ENCODE measurements at places on chromosomes 1 and 21. TPM values are rescaled to one million over a fixed set of nuclear protein-coding genes. Genes with fewer than 3 reads are reported as not detected.

The NBPF4 gene
- not detected for polyA plus RNA-seq

The OTUD3 gene
- polyA plus RNA-seq: 3.0 TPM

The AK5 gene
- 0.67 TPM for polyA plus RNA-seq

The MIXL1 gene
- 2.2 TPM for polyA plus RNA-seq

The IARS2 gene
- 48.1 TPM for polyA plus RNA-seq

- no peak for DNase-seq
Measured at GRCh38 chr1:184462990-184463389, 76.2 kb downstream of the C1orf21 start.

GRCh38 chr1:19793360-19794046 is 6.2 kb downstream of the TMCO4 start:
- no peak for DNase-seq

DNA sequence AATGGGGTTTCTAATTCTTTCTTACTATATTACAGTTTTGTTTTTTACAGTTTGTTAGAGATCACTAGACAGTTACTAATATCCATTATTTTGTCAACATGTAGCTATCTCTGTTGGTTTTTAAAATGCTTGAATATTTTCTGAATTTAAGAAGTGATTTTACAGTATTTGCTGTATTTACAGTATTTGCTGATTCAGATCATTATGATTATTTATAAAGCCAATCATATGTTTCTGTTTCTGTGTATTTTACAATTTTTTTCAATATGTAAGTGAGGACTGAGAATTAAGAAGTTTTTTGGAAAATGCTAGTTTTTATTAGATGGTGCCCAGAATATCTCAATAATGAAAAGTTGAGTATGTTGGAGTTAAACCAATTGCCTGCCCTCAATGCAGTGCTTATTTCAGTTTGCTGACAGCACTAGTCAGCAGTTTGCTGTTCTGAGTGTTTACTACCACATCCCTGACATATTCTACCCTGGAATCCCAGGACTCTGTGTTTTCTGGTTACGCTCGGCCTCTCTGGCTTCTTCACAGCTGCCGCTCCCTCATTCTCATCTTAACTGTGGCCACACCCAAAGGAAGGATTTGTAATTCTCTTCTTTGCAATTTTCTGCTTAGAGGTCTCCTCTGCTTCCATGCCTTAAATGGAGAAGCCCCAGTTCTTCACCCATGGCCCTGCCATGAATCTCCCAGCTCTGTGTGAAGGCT is 68.0 kb upstream of the BACH1 start:
- no peak for DNase-seq

- no peak for DNase-seq
Measured at GRCh38 chr1:15219280-15220023, 27.6 kb upstream of the FHAD1 start.

DNA sequence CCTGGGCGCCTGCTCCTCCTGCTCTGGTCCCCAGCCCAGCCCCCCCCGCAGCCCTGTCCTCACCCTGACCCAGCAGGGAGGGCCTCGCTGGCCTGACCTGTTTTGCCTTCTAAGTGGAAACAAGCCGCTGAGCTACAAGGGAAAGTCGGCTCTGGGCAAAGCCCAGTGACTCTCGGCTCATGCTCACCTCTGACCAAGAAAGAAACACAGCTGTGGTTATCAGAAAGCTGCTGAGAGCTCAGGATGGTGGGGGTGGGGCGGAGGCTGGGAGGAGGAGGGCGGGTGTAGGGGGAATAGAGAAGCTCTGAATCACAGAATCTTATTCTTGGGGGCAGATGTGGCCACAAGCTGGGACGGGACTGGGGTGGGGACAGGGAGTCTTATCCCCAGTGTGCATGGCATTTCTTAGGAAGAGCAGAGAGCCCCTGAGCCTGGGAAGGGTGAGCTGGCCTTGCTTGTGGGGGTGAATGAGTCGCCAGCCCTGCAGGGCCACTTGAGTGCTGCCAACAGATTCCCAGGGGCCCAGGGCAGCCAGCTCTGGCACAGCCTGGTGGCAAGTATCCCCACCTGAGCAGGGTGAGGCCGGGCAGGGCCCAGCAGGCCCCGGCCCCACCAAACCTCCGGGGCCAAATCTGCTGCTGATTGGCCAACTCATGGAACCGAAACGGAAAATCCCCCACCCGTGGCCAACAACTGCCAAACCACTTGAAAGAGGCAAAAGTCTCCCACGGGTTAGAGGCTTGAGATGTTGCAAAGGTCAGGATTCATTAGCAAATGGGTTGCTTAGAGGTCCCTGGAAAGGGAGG is 120.6 kb downstream of the SPSB1 start:
- DNase-seq: peak; percentile 88

GRCh38 chr1:44073528-44073927 is 42.3 kb upstream of the SLC6A9 start:
- DNase-seq: no peak

DNA sequence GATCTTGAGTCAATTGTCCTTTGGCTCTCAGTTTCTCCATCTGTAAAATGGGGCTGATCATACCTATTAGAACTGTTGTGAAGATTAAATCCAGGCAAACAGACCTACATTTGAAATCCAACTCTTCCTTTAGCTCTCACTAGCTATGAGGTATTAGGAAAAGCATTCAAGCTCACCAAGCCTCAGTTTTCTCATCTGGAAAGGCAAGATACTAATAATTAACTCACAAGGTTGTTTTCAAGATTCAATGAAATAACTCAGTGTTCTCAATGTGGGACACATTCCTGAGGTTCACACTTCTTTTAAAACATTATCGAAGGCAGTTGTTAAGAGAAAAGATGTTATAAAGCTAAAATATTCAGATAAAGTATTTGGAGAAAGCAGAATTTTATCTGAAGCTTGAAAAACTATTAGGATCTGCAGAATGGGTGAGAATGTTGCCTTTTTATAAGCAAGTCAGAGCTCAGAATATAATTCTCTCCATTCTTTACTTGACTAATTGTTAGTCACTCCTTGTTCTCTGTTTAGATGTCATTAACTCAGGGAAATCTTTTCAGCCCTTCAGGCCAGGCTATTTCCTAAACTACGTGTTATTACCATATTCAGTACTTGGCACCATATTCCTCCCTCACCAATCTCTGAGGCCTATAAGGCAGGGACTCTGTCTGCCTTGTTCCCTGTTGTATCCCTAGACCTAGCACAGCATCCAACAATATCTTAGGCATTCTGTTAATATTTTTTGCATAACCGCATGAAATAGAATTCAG is 72.0 kb upstream of the VAV3 start:
- no peak for DNase-seq

- DNase-seq: no peak
Measured at GRCh38 chr1:32346532-32347157, 10.6 kb upstream of the MARCKSL1 start.

DNA sequence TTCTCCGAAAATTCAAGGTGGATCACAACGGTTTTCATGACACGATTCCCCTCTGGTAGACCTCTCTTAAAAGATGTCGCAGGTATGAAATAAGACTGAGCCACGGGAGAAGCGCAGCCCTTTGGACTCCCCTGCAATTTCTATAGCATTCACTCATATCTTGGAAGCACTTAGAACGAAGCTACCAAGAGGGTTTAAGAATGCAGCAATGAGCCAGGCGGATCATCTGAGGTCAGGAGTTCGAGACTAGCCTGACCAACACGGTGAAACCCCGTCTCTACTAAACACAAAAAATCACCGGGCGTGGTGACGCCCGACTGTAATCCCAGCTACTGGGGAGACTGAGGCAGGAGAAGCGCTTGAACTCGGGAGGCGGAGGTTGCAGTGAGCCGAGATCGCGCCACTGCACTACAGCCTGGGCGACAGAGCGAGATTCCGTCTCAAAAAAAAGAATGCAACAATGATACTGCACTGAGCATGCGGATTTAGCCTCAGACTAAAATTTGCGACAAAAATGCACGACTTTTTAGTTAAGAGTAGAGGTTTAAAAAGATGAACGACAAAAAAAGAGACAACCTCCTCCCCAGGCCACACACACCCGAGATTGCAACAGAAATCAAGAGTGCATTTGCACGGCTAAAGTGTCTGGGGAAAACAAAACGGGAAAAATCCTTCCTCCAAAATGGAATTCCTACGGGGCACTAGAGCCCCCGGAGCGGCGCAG is 743 bp downstream of the TOMM20 start:
- peak; percentile 35 for DNase-seq

DNA sequence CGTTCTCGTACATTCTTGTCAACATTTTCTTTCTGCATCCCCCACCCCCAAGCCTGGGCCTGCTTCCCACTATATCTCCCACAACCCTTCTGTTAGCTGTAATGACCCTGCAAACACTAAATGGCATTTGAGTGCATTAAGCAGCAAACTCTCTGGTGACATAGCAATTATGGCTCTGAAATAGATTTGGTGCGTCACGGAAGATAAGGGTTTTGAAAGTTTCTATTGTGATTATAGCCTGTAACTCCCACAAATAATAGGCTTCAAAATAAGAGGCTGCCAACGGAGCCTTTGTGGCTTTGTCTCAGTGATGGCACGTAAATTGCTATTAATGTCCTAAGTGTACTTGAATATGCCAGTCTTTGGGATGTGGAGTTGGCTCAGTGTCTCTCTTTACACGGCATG is 277.6 kb downstream of the PBX1 start:
- DNase-seq: no peak

All from hepatocyte (in vitro differentiated cells).